ENCODE measurements at places on chromosomes 12 and 14. TPM values are rescaled to one million over a fixed set of nuclear protein-coding genes. Genes with fewer than 3 reads are reported as not detected.

Gene LTBP2
- 22.0 TPM for total RNA-seq

Gene DCN
- 1,110 TPM for total RNA-seq

Gene RASAL1
- total RNA-seq, result not detected

Gene ANKRD9
- total RNA-seq, result 115 TPM
